ENCODE measurements at places on chromosomes 2 and 18.

DNA sequence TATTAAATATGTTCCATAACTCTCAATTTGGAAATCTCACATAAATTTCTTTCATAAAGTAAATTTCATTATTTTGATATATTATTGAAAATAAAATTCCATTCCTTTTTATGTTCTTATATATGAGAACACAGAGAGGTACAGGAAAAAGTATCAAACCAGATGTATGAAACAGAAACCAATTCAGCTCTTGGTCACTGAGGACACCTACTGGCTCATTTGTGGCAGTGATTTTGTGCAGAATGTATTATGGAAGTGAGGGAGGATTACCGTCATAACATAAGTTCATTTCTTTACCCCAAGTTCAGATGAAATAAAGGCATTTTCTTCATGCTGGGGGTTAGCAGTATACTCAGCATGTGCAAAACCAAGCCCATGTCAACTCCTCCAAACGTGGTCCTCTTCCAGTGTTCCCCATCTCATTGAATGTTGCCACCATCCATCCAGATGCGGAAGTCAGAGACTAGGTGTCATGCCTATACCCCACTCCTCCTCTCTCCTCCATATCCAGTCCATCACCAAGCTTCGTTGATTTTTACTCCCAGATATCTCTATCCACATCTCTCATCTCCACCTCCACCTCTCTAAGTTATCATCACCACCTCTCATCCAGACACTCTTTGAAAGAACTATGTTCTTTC, 41.7 kb upstream of the MALL start:
- peak; percentile 19 for DNase-seq

GRCh38 chr2:129008881-129009554, 690.4 kb upstream of the HS6ST1 start:
- no peak for DNase-seq

DNA sequence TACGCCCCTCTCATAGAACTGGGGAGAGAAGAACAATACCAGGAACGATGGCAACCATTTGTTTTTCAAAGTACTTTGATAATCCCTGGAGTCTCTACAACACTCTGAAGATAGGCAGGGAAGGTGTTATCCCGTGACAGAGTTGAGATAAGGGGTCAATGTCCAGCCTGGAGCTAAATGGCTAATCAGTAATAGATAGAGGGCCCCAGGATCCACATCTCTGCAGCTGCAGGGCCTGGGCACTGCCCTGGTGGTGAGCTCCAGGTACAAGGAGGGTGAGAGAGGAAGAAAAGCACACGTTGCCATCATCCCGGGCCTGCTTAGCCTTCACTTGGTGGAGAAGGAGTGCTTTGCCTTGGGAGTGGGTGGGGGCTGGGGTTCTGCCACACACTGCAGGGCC, 260.6 kb downstream of the PRKCE start:
- DNase-seq = no peak

GRCh38 chr2:73836141-73836943, 7.6 kb downstream of the STAMBP start:
- no peak for DNase-seq

GRCh38 chr2:76563730-76564129, 853.0 kb upstream of the GCFC2 start:
- DNase-seq = no peak

DNA sequence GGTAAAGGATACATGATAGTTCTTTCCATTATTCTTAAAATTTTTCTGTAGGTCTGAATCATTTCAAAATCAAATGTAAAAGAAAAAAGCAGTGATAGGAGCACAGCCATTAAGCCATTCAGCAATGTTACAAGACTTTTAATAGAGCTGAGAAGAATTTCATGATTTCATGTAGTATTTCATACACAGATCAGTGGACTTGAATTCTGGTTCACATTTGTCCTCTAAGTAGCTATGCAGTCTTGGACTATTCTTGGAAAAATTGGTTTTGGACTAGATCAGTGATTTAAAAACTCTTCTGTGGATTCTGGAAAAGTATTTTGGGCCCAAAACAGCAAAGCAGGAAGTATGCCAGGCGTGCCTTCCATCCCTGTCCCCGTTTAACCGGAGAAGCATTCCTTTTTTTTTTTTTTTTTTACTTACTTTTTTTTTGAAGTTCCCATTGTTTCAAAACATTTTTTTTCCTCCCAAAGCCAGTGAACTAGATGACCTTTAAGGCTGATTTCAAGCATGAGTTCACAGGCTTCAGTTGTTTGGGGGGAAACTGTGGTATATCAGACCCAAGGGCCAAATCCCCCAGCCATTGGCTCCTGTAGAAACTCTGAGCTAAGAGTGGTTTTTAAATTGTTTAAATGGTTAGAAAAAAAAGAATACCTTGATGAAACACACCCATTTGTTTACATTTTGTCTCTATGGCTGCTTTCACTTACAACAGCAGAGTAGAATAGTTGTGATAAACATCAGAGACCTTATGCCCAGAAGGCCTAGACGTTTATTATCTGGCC, 17.5 kb upstream of the POLI start:
- peak; percentile 17 for DNase-seq

- no peak for DNase-seq
These were observed 262.6 kb upstream of the HS6ST1 start for GRCh38 chr2:128580988-128581848.

- no peak for DNase-seq
These were observed 14.6 kb downstream of the TMEM163 start for GRCh38 chr2:134704173-134704572.

- DNase-seq = no peak
These were observed 43.8 kb upstream of the PPP4R1 start for GRCh38 chr18:9658087-9658641.

- no peak for DNase-seq
These were observed 3.4 kb downstream of the HS6ST1 start for GRCh38 chr2:128315122-128315828.

DNA sequence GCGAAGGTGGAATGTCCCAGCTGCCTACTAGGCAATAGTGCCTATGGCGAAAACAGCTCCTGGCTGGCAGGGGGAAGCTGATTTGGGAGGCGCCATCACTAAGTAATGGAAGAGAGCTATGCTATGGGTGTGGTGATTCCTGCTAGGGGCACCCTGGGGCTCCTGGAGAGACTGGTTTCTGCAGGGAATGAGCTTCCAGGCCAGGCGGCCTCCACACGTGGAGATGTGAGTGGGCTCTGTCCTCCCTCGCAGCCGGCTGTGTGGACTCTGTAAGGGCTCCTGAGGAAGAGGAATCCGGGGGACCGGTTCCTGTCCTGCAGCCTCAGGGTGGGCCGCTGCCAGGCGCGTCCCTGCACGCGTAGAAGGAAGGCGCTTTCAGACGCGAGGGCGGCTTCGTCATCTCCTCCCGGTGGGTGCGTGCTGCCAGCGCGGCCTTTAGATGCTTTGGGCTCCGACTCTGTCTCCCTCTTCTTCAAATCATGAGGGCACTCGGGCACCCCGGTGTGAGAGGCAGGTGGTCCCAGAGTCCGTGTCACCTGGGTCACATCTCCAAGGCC, 55.5 kb upstream of the ANKRD62 start:
- DNase-seq = peak; percentile 9

GRCh38 chr2:18077704-18078103, 199.2 kb downstream of the KCNS3 start:
- DNase-seq = peak; percentile 67

DNA sequence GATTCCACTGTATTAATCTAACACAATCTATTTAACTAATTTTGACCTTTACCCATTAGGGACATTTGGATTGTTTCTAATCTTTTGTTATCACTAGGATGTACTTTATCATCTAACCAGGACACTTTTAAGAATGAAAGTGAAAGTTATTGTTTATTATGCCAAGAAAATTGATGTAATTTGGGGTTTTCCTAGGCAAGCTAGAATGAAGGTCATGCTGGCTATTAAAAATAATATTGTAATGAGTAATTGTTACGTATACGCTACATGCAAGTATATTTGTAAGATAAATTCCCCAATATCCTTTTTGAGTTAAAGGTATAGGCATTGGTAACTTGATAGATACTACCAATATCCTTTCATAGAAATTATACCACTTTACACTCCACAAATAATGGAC, 74.6 kb downstream of the COL5A2 start:
- DNase-seq = no peak

DNA sequence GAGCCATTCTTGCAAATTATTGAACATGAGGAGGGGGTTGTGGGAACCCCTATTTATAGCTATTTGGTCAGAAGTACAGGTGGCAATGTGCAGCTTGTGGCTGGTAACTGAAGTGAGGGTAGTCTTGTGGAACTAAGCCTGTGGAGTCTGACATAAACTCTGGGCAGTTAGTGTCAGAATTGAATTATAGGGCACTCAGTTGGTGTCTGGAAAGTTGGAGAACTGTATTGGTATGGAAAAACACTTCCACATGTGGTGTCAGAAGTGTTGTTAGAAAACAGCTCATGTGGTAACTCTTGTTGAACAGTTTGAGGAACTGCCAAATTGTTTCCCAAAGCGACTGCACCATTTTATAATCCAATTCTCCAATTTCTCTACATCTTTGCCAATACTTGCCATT, 7.5 kb downstream of the RALBP1 start:
- no peak for DNase-seq

- DNase-seq = no peak
These were observed 915.4 kb downstream of the DCDC2C start for GRCh38 chr2:4618630-4619228.

DNA sequence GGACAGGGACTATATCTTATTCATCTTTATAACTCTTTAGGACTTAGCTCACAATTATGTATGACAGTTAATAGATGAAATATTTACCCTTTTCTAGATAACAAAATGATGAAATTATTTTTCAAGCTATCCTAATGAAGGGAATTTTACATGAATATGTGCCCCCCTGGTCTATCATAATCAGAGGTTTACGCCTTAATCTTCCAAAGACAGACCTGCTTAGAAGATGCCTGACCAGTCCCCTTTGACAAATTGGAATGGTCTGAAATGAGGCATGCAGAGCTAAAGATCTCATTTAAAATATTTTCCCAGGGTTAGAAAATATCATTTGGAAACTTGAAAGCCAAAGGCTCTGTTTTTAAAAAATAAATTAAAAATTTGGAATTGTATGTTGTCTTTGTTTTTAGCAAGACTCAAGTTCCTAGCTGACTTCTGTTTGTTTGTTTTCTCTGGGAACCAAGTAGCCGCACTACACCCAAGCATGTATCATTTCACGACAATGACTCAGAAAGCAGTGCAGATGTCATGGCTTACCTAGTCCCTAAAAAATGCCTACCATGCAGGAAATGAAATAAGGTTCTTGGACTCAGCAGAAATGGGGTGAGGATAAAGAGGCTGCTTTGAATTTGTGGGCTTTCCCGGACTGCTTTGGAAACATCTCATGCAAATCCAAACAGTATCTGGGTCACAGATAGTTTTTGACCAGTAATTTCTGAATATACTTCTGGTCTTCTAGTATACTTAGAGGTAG, 162.1 kb downstream of the ZEB2 start:
- DNase-seq = peak; percentile 90

DNA sequence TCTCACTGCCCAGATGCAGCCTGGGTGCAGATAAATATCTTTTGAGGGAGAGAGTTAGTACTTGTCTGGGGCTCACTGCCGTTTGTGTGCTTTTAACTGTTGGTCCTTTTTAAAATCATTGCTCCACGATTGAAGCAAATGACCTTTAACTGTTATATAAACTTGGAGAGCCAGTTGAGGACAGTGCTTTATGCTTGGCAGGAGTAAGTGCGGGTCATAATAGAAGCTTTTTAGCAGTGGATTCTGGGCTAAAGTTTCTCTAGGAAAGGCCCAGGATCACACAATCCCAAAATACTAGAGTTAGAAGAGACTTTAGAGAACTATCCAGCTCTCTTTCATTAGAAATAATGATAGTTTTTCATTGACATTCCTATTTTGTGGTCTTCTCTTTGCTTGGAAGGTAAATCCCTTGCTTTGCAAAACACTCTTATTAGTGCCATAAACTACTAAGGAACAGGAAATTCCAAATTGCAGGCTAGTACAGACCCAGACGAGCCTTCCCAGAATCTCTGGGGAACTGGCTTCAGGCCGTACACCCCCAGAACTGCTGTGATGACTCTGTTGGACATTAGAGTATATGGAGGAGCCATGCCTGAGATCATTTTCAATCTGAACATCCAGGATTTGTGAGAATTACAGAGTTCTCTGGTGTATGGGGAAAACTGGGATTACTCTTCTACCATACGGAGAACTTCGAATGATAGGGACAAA, 19.1 kb downstream of the LIMS1 start:
- DNase-seq = no peak

DNA sequence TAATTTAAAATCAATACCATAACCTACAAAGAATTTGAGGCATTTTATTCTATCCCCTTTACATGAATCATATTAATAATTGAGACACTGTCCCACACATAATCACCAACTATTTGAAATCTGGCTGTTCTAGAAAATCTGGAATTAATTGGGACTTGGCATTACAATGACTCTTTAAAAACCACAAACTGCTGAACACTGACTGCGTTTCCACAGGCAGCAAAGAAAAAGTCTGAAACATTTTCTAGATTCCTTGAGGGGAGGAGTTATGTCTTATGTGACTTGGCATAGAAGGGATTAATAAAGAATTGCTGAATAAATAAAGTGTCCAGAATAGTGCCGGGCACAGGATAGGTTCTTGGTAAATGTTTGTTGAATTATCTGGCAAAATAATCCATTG, 61.4 kb downstream of the GPR39 start:
- DNase-seq = peak; percentile 65

- no peak for DNase-seq
These were observed 3.1 kb upstream of the ZEB2 start for GRCh38 chr2:144522897-144523595.

DNA sequence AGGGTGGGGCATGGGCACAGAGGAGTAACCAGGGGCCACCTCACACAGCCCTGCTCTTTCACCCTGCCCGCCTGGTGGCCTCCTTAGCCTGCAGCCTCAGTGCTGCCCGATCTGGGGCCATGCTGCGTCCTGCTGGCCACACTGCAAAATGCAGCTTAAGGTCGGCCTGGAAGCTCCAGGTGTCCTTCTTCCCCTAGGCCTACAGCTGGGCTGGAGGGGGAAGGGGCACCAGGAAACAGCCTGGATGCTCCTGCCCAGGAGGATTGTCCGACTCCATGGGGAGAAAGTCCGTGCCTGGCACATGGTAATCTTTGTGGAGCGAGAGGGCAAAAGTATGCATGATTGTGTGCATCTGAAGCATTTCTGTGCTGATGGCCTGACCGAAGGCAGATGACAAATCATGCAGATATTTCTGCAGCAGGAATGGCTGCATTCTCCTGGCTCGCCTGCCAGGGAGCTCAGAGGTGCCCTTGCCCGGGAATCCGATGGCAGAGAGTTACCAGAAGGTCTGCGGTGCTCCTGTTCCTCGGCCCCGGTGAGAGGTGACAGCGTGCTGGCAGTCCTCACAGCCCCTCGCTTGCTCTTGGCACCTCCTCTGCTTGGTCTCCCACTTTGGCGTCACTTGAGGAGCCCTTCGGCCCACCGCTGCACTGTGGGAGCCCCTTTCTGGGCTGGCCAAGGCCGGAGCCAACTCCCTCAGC, 12.8 kb upstream of the ALPP start:
- peak; percentile 45 for DNase-seq

- peak; percentile 20 for DNase-seq
These were observed 36.2 kb downstream of the PTPN18 start for GRCh38 chr2:130391872-130392670.

DNA sequence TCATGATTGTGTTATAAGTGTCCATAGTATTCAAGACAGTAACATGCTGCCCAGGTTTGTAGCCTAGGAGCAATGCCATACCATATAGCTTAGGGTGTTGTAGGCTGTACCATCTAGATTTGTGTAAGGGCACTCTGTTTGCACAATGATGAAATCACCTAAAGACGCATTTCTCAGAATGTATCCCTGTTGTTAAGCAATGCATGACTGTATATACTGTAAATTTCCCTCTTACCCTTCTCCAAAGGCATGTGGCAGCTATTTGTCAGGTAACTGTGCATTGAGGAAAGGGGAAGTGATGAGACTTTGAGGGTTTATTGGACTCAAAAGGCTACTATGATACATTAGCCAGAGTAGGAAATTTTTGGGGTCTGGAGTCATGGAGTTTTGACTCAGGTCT, 180.8 kb downstream of the VAPA start:
- no peak for DNase-seq
